Stimulated activated CD4-positive, alpha-beta T cell treated with anti-CD3 and anti-CD28 coated beads, Interleukin-4, amount 100 ng/mL, for 24 hours (primary cell): ENCODE measurements at places on chromosomes 5 and 9.

DNA sequence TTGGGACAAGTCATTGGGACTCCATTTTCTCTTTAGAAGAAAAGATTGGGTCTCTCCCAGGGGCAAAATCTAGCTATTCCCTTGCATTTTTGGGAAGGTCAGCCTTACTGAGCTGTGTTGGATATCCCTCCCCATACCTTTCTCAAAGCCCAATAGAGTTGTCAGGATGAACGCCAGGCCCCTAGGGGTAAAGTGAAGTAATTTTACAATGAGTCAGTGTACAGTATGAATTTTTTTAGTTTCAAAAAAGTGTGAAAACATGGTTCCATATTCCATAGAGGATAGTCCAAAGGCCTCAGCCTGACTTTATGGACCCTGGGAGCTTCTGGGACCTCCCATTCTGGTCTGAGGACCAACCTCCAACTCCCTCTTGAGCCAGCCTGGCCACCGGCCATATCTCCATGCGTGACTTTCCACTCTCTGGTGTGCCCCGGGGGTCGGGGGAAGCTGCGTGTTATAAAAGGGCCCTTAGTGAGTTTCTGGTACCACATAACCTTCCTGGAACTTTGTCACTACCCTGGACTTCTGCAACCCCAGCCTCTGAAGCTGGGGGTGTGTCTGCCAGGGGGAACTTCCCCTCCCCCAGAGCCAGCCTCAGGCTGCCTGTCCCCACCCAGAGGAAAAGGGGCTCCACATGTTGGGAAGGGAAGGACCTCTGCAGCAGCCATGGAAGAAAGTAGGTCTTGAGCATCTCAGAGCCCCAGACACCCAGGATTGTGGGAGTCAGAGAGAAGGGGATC is 52.4 kb upstream of the SYNPO start:
- no peak for DNase-seq

- no peak for DNase-seq
Observed at GRCh38 chr5:177502886-177503285, 5.5 kb upstream of the PDLIM7 start.

GRCh38 chr5:152641970-152642805 is 237.1 kb upstream of the NMUR2 start:
- no peak for DNase-seq

GRCh38 chr5:180026320-180026719 is 45.2 kb downstream of the RNF130 start:
- DNase-seq = no peak

- DNase-seq = peak; percentile 36
Observed at GRCh38 chr9:5375091-5375490, 35.4 kb upstream of the RLN1 start.

GRCh38 chr9:133738640-133739225 is 581 bp upstream of the SARDH start:
- DNase-seq = no peak

DNA sequence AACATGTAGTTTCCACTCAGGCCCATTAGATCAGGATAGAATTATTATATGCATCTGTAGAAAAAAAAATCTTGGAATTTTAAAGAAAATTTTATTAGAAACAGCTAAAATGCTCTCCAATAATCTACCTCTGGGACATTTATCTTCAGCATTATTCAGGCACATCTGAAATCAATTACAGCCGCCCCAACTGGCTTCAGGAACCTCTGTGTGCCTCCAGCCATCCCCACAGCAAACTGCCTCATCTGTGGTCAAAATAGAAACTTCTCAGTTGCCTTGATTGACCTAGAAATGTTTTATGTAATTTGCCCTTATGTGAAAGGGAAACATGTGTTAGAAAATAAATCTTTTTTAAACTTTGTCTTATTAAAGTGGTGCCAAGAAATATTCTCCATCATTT is 120.1 kb upstream of the LPAR1 start:
- DNase-seq = no peak

DNA sequence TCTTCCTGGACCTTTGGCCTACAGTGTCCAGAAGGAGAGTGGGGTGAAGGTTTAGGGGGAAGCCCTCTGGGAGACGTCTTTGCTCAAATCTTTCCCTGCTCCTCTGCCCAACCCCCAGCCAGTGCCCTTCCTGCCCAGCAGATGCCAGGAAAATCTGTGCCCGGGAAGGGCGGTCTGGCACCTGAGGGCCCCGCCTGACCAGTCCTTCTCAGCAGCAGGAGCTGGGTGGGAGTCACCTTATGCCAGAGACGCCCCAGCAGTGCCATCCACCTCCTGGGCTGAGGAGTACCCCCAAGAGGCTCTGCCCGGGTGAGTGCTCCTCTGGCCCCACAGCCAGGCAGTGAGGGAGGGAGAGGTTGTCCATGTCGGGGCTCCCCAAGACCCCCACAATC is 14.9 kb upstream of the CERCAM start:
- DNase-seq = no peak

- no peak for DNase-seq
Observed at GRCh38 chr9:134210511-134210907, 46.1 kb upstream of the RNU6ATAC start.

DNA sequence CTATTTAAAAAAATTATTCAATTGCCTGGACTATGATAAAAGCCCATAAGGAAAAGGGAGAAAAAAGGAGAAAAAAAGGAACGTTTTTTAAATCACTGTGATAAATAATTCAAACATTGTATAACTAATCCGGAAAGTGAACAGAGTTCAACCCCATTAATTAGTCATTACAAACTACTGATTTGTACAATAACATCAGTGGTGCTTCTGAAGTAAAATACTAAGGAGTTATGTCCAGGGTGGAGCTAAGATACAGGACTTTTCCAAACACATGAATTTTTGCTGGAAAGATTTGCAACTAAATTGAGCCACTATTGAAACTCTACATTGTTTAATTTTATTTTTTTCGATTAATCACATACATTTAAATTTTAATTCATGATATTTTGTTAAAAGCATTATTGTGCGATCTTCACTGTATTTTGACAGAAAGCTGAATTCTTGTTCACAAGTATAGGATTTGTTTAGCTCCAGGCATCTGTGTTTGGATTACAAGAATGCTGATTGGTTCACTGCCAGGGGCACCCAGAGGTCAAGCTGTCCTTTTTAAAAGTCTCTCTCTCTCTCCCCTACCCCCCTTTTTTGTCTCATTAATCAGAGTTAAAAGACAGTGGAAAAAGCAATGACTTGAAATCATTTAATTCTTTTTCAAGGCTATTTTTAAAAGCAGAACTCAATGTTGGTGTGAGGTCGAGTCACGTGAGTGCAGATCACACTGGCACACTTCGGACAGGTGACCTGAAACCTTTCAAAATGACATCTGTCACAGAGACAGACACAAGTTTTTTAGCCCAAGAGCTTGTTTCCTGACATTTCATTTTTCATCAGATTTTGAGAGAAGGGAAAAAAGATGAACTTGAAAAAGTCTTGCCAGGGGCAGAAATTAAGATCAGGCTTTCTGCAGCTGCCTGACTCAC is 387.3 kb downstream of the NR2F1-AS1 start:
- no peak for DNase-seq

- DNase-seq = no peak
Observed at GRCh38 chr9:21281275-21281674, 23.8 kb downstream of the IFNA5 start.

DNA sequence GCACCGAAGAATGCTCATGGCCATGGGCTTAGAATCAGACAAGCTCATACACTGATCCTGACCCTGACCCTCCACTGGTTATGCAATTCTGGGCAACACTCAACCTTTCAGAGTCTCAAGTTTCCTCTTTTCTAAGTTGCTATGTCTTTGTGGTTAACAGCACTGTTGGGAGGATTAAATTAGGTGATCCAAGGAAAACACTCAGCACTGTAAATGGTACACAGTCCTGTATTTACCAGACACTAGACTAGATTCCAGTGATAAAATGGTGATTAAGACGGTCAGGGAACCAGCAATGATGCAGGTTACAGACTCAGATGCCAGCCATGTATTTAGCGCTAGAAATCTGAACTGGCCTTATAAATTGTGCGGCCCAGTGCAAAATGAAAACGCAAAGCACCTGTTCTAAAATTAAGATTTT is 8.1 kb downstream of the ARL15 start:
- no peak for DNase-seq

- no peak for DNase-seq
Observed at GRCh38 chr5:1133510-1134201, 21.8 kb upstream of the SLC12A7 start.

GRCh38 chr9:114624677-114625076 is 13.6 kb downstream of the TMEM268 start:
- no peak for DNase-seq
